Activated T-cell treated with anti-CD3 and anti-CD28 coated beads for 24 hours (primary cell): ENCODE measurements at places on chromosomes 2 and 18.

DNA sequence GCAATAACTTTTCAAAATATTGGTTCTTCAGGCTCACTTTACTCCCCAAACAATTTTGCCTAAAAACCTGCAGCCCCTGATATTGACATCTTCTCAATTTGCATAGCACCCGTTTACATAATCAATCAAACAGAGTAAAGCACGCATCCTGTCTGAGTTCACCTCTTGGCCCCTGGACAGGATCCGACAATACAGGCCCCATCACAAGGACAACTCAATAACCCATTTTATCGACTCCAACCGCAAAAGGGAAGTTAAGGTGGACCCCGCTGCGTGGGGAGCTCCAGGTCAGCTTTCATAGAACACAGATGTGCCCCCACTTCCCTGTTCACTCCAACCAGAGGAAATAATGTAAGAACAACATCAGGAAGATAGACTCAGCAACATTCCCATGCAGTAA lies 44.7 kb downstream of the TTC32 start:
- DNase-seq: no peak

DNA sequence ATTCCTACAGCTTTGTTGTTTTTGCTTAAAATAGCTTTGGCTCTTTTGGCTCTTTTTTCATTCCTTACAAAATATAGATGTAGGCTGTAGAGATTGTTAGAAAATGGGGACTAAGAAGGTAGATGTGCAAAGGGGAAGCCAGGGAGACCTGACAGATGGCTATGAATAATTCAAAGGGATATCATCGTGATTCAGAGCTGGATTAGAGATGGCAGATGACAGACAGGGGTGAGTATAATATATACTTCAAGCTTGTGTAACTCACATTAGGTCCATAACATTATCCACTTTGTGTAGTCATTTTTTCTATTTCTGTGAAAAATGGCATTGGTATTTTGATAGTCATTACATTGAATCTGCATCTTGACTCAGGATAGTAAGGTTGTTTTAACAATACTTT lies 422.9 kb upstream of the ST6GAL2 start:
- no peak for DNase-seq

DNA sequence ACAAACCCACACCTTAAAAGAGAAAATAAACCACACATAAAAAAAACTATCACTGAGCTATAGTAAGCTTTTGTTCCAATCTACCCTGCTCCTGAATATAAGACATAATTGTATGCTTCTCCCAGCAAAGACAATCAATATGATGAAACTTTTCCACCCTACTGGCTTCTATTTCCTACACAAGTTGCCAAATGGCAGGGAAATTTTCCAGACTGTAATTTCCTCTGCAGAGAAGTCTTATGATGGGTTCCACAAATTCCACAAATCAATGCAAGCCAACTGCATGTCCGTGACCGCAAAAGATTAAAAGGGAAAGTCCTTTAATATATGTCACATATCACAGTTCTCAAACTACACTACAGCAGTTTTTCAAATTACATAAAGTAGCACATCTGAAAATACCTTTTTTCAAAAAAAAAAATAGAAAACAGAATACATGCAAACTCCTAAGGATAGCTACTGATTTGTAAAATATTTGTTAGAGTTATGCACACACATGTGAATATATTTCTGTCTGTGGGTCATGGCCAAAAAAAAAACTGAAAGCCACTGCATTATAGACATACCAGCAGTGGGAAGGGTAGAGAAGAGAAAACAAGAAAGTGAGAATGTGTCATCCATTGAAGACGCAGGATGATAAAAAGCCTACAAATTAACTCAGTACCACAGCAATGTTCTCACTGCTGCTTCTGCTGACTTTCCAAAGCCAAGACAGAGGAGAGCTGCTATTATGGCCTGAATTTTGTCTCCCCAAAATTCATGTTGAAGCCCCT lies 61.4 kb downstream of the RPL31 start:
- DNase-seq: no peak

GRCh38 chr18:21830532-21830931 lies 89.9 kb downstream of the MIB1 start:
- DNase-seq: no peak

- no peak for DNase-seq
Measured at GRCh38 chr2:107742460-107743027, 84.1 kb upstream of the RGPD4 start.

GRCh38 chr2:168438553-168438952 lies 17.5 kb upstream of the CERS6 start:
- DNase-seq: no peak

GRCh38 chr2:1665761-1666505 lies 78.4 kb downstream of the PXDN start:
- no peak for DNase-seq

DNA sequence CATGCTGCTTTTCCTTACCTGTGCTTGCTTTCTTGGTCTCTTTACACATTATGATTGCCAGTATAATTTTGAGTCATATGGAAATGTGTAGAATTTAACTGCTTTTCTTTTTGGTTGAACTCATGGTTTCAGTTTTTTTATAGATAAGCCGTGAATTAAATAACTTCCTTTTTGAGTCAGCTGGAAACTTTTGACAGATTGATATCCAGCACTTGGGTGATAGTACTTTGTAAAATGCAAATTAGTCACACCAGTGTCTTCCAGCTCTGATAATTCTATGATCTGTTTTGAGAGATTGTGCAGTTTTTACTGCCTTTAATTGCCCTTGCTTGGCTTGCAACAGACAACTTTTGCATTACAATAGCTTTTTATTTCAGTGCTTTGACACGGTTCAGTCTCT lies 86.4 kb downstream of the NCOA1 start:
- DNase-seq: no peak

DNA sequence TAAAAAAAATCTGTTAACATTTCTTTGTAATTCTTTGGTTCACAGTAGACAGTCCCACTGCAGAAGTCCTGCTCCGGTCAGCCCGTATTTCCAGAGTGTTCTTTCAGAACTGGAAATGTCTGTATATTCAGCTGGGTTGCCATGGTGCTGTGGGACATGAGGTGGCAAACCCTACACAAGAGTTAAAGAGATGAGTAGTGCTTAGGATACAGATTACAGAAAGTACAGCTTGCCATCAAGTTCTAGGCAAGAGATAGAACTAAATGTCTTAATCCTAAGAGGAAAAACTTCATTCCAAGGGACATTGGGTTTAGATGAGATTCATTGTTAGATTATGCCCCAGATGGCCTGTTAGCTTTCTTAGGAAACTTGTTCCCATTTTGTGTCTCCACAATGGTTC lies 60.1 kb downstream of the FMNL2 start:
- no peak for DNase-seq

DNA sequence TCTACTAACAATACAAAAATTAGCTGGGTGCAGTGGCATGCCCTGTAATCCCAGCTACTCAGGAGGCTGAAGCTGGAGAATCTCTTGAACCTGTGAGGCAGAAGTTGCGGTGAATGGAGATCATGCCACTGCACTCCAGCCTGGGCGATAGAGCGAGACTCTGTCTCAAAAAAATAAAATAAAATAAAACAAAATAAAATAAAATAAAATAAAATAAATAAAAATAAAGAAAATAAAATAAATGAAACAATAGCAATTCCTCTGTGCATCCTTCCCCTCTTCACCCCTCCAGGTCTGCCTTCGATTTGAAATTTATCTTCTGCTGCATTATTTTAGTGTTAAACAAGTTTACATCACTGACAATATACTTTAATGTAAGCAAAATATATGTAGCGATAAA lies 63.0 kb upstream of the UXS1 start:
- no peak for DNase-seq

DNA sequence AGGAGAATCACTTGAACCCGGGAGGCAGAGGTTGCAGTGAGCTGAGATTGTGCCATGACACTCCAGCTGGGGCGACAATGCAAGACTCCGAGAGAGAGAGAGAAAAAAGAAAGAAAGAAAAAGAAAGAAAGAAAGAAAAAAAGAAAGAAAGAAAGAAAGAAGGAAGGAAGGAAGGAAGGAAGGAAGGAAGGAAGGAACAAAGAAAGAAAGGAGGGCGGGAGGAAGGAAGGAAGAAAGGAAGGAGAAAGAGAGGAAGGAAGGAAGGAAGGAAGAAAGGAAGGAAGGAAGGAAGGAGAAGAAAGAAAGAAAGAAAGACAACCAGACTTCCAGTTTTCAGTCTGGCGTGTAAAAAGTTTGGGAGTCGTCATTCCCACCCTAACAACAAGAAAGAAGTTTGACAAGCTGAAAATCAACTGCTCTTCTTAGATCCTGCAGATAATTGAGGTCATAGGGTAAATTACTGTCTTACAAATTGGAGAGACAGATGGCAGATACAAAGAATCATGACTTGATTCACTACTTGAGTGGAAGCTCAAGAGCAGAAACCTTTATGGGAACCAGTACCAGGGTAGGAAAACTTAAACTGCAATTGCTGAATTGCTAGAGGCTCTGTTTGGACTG lies 15.1 kb upstream of the CYP27C1 start:
- DNase-seq: no peak

DNA sequence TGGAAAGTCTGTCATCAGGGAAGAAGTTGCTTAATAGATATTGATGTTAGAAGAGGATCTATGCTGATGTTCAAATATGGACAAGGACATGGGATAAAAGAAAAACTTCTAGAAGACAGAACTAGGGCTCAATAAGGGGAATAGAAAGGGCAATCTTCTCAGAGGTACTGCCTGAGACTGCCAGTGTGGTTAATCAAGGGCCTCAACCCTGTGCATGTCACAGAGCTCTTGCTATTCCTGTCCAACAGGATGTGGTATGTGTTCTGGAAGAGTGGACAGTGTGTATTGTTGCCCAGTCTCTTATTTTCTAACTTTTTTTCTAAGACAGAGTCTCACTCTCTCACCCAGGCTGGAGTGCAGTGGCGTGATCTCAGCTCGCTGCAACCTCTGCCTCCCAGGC lies 27.8 kb upstream of the RNF125 start:
- no peak for DNase-seq

DNA sequence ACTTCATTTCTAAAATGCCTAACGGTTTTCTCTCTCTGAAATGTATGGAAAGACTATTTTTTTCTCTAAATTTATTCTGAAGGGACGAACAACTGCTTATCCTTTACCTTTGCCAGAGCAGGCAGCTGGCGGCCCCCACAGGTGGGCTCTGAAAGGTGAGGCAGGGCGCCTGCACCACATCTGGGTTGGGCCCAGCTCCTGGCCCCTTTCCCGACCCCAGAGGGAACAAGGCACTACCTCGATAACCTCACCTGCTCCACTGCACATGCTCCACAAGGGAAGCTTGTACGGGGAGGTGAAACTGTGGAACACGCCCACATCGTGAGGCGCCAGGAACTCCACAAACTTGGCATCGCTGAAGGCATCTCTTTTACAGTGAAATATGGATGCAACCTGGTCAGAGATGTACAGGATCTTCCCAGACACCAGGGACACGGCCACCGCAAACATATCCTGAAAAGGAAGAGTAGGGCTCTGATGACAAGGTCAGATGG lies 17.3 kb downstream of the PER2 start:
- DNase-seq: no peak

GRCh38 chr2:104858006-104858978 lies 4.4 kb downstream of the POU3F3 start:
- no peak for DNase-seq

DNA sequence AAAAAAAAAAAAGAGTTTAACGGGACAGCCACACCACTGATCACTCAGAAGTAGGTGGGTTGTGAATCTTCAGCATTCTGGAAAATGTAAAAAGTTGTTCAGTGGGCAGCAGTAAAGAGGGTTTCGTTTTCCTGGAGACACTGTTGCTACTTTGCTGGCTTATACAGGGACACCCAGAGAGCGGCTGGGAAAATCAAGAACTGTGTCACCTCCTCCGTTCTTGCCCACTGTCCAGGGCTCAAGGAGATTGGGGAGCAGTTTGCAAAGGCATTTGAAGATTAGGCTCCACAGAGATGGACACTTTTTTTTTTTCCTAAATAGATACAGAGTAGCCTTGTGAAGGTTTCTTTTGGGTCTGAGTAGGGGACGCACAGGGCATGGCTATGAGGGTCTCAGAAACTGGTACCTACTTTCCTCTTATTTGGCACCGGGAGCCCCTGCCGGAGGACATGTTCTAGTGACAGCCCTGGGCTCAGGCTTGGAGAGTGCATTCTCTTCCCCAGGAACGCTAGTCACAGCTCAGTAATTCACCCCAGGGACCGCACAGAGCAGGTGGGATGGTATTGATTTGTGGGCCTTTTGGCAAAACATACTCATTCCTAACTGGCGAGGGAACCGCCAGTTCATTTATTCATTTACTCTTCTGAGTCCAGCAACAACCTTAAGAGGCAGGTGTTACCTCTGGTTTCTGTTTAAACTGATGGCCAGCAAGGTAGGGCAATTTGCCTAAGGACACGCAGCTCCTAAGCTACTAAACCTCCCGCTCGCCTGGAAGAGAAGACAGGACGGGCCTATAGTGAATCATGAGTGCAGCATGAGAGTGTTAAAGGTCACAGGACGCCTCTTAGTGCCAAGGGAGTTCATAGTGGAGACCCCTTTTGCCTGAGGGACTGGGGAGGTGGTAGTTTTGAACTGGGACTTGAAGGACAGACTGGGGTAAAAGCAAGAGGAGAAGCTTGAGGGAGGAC lies 53.1 kb downstream of the HPCAL1 start:
- DNase-seq: no peak

DNA sequence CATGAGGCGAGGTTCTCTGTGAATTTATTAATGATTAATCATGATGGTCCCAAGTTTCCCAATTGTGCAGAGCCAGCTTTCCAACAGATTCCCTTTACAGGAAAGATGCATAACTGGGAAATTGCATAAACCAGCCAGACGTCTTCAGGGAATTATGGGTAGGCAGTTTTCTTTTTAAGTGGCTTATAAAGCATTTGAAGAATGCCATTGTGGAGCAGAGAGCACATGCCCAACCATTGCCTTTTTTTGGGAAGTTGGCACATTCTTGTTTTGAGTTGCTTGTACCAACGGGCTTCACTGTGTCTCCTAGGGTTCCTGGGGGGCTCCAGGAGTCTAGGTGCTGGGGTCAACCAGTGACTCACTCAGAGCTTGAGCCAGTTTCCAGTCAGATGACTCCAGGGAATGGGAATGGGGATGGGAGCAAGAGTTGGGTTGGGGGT lies 231.7 kb upstream of the FOSL2 start:
- no peak for DNase-seq

- DNase-seq: no peak
Measured at GRCh38 chr2:108324531-108325255, 36.0 kb downstream of the SULT1C2 start.

DNA sequence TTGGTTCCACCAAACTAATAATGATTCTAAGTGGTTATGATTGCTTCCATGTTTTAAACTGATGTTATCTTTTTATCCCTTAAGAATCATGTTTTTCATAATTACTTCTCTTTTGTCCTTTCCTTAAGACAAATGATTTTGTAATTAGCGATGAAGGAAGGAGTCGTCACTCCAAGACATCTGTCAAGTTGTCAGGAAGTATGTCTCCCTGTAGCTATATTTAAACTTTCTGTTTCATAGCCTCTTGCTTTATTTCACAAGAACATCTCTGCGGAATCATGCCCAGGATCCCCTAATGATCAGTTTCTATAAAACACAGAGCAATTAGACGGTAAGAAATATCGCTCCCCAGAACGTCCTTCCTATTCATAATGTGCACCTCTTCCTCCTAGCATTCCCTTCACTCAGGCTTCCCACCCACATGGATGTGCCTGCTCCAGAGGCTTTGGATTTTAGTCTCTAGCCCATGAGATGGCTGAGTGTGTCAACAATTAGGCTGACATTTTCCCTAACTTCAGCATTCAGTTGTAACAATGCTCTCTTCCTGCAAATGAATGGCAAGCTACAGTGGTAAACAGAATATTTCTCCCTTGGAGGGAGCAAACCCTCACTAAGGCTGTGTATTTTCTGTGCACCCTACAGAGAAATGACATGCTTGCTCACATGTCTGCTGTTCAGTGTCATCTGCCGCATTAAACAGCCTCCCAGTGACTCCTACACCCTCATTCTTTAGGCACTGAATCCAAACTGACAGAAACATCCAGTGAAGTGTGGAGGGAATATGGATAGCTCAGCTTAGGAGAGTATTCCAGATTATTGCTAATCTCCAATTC lies 879.6 kb upstream of the CELF4 start:
- no peak for DNase-seq
